ENCODE measurements at places on chromosomes 11 and 22.

DNA sequence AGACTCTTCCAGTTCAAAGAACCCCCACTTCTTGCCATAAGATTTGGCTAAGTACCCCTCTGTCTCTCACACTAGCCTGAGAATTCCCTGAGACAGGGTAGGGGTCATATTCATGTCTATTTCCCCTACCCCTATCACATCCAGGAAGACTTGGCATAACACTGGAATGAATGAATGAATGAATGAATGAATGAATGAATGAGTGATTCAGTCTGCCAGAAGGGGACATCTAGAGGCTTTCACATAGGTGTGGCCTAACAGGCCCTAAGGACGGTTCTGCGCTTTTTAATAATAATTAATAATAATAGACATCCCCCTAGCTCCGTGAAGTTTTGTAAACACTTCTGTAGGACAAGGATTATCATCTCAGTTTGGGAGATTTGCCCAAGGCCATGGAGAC is 415.7 kb downstream of the TENM4 start:
- no peak for DNase-seq

- no peak for DNase-seq
Measured at GRCh38 chr11:1943977-1944376, 3.2 kb upstream of the MRPL23 start.

DNA sequence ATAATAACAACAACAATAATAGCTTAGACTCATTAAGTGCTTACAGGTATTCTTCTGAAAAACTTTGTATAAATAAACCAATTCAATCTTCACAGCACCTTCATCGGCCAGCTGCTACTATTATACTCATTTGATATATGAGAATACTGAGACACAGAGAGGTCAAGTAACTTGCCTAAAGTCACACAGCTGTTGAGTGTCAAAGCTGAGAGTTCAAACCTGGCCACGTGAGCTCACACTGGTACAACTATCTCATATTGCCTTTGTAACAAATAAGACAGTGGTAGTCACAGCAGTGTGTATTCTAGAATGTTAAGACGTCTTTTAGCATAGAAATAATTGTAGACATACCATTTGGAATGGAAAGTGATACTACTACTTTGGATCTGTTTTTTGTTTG is 268.5 kb downstream of the NTM start:
- no peak for DNase-seq

GRCh38 chr11:123082977-123083376 is 21.0 kb upstream of the HSPA8 start:
- no peak for DNase-seq

GRCh38 chr11:11396301-11397035 is 43.4 kb upstream of the CSNK2A3 start:
- no peak for DNase-seq
